ENCODE measurements at places on chromosomes 1 and 21.

DNA sequence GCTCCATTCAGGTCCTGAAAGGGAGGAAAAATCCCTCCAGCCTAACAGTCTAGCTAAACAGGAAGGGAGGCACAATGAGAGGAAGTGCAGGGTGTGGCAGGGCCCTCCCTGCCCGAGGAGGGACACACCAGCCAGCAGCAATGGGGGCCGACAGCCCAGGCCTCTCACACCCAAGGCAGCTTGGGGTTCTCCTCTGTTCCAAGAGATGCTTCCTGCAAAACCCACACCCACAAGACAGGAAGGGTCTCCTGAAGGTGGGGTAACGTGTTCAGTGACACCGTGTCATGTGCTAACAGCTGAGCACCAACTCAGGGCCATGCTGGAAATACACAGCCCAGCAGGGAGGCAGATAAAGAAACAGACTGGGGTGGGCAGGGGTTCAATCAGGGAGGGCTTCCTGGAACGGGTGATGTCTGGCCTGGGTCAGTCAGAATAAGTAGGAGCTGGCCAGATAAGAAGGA lies 10.2 kb downstream of the ECE1 start:
- DNase-seq = no peak

DNA sequence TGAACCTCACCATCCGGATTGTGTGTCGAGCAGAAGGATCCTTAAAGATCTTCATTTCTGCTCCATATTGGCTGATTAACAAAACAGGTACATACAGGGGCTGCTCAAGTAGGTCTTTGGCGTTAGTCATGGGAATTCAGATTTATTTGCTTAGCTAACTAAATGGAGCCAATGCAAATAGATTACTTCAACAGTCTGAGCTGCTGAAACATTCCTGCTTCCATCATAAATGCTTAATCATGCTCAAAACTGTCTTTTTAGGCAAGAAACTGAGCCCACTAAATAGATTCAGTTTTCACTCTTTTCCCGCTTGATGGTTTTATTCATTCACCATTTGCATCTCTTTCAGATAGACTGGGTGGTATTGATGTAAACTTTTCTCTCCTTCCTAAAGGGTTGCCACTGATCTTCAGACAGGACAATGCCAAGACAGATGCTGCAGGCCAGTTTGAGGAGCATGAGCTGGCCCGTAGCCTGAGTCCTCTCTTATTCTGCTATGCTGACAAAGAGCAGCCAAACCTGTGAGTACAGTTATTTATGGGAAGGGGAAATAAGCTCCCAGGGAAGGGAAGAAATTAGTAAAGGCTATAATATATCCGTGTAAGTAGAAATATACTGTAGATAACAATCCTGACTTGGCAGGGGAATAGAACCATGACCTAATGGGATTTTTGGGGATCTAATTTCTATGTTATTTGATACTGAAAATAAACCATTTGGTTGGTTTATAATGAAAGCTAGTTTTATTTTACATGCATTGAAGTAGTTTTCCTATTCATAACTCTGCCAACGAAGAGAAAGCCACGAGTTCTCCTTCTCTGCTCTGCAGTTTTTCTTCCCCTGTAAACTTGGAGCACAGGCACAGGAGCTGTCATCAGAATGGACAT lies 126.4 kb downstream of the VPS13D start:
- DNase-seq = no peak

DNA sequence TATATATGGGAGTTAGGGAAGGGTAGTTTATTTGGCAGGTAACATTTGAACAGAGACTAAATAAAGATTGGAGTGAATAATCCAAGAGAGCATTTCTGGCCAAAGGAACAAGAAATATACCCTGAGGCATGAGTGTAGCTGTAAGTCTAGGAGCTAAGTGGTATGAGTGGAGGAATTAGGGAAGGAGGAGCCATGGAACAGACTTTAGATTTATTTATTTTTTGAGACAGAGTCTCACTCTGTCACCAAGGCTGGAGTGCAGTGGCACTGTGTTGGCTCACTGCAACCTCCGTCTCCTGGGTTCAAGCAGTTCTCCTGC lies 18.4 kb downstream of the CAPZA1 start:
- DNase-seq = no peak

DNA sequence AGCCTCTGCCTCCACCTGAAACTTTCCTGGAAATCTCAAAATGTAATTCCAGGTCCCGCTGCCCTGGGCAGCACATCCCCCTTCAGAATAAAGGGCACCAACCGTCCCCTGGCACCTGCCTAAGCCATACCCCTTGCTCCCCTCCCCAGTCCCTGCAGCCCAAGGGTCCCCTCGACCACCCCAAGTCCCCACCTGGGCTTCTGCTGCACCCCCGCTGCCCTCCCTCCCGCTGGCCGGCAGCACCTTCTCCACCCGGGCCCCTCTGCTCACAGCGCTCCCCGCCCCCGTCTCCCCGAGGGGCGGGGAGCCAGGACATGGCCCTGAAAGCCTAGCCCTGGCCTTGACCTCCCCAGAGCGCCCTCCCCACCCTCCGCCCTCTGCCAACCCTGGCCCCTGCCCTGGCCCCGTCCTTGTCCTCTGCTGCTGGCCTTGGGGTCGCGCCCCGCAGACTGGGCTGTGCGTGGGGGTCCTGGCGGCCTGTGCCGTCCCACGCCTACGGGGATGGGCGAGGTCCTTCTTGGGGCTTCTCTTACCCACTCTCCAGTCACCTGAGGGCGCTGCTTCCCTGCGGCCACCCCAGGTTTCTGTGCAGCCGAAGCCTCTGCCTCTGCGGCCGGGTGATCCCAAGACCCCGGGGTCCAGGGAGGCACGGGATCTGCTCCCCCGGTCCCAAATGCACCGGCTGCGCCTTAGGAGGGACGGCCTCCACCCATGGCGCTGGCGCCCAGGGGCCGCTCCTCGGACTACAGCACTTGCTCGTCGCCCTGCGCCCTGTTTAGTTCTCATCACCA lies 41.7 kb downstream of the WDR4 start:
- no peak for DNase-seq

GRCh38 chr1:60972841-60973364 lies 109.5 kb upstream of the NFIA start:
- DNase-seq = no peak

- DNase-seq = no peak
Observed at GRCh38 chr1:226123212-226123560, 60.7 kb downstream of the H3-3A start.

DNA sequence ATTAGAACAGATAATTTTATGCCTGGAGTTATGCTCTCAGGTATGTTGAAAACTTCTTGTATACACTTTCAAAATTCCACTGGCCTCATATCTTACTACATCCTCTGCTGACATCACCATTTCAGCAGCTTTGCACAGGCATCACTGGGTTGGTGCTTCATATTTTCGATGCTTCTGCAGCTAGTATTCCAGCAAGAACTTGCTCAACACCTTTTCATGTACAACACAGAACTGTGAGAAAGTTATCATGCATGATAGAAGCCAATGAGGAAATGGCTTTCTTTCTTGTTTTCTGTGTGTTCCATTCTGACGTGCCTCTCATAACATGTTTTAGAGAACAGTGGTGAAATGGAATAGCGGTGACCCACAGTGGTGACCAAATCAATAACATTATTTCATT lies 5.1 kb upstream of the GBP5 start:
- DNase-seq = peak; percentile 77

DNA sequence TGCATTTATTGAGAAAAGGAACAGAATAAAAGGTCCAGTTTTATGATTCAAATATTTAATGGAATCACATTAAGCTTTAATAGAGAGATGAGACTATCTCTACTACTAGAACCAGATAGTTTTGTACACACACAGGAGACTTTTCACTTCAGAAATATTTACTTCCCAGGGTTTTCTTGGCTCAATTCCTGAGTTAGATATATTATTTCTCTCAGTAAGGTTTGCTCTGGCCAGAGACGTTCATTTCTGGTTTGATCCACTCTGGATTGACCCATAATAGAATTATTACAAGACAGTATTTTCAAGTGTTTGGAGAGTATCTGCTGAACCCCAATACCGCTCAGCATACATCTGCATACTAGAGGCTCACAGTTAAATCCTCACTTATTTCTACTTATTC lies 1.3 kb upstream of the RCOR3 start:
- DNase-seq = no peak
